Renal cortex interstitium (tissue), 15 donors: ENCODE measurements at places on chromosomes 1 and 21. TPM values are rescaled to one million over a fixed set of nuclear protein-coding genes. Genes with fewer than 3 reads are reported as not detected.

GRCh38 chr1:24344090-24344742 lies 25.1 kb downstream of the GRHL3 start:
- no peak for DNase-seq

GRCh38 chr1:11943619-11944018 lies 9.1 kb downstream of the PLOD1 start:
- DNase-seq, result no peak

DNA sequence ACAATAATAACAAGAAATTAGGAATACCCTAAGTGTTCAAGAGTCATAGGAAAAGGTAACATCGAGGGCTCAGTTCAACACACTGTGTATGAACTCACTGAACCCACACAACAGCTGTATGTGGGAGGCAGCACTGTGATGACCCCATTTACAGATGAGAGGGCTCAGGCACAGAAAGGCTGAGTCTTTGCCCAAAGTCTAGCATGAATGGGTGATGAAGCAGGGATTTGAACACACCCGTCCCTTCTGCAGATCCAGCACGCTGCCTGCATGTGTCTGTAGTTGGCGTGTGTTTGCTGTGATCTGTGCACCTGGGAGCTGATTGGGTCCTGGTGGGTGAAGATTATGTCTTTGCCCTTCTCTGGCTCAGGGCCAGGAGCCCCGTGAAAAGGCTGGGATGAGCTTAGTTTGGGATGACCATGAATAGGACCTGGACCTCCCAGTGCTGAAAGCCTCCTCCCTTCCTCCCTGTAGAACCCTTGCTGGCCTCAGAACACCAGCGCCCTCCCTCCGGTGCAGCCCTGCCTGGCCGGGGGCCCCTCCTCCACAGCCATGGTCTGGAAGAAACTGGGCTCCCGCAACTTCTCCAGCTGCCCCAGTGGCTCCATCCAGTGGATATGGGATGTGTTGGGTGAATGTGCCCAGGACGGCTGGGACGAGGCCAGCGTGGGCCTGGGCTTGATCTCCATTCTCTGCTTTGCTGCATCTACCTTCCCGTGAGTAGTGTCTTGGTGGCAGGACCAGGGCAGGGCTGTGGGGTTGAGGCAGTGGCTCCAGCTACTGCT lies 5.2 kb downstream of the SLC66A1 start:
- no peak for DNase-seq

DNA sequence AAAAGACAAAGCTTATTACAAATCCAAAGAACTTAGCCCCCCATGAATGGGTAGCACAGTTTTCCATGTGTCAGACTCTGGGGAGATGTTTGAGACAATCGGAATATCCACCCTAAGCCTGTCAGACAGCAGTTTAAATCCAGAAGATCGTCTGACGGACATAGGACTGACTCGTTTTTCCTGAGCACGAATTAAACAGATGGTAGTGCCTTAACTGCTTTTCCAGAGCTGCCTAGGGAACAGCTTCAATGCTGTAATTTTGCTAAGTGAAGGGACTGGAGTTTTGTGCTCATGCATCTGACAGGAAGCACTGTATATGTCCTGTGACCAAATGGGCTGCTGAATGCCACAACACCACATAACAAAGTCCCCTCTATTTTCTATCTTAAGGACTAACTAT lies 48.6 kb downstream of the PCNX2 start:
- DNase-seq, result no peak

- peak; percentile 57 for DNase-seq
These were observed 45.1 kb upstream of the DNAH14 start for GRCh38 chr1:224884361-224884801.

DNA sequence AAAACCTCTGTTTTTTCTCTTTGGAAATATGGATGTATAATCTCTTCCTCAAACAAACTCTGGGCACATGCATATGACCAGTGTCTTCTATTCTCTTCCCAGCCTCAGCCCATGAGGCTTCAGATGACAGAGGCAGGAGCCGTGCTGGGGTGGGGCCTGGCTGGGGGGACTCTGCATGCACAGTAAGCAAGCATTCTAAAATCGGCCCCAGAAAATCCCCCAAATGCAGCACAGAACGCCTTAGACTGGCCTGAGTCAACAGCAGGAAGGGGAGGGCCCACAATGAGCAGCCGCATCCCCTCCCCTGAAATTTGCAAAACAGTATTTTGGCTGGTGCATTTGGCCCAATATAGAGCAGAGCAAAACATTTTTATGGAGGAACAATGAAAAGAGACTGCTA lies 47.8 kb downstream of the ITPKB start:
- DNase-seq, result no peak

DNA sequence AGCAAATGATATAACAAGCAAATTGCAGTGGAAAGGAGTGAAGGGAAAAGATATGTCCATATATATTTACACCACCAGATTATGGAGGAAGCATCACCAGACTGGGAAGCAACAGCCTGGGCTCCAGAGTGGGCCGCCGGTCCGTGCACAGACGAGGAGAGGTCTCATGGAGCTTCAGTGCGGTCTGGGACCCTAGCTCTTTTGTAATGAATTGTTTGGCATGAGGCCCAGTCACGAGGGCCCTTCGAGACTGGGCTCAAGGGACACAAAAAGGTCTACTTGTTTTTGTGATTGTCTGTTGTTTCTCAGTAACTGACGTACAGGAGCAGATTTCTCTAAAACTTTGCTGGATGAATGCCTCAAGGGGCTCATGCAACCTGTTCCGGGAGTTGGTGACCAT lies 12.9 kb upstream of the STUM start:
- no peak for DNase-seq

DNA sequence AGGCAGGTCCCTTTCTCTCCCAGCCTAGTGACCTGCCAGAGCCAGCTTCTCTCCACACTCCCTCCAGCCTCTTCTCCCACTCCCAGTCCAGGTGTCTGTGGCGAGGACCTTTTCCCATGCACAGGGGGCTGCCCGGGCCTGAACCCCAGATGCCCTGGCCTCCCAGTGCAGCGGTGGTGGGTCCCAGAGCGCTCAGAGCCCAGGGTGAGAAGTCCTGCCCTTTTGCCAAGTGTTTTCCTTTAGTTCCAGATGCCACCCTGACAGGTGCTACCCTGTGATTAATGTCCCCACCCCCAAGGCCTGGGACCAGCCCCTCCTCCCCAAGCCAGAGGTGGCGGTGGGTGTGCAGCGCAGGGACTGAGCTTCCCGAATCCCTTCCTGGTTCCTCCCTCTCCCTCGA lies 90.4 kb downstream of the PAX7 start:
- no peak for DNase-seq

- peak; percentile 46 for DNase-seq
These were observed 157.7 kb downstream of the TRIM33 start for GRCh38 chr1:114353262-114353661.

DNA sequence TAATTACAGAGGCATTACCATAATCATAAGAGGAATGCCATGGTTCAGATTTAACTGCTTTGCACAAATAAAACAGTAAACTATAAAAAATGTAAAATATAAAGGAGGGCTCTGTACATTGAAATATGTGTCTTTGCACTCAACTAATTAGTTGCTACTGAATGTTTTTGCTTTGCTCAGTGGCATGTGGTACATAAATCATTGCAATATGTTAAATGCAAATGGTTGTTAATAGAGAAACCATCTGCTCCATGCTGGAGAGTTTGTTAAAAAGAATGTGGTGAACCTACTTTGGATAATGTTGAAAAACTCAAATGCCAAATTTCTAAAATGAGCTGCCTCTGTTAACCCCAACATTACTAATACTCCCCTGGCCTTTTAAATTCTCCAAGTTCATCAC lies 201.5 kb downstream of the NTNG1 start:
- no peak for DNase-seq

GRCh38 chr1:70143048-70143659 lies 62.2 kb downstream of the LRRC40 start:
- DNase-seq, result no peak

- DNase-seq, result no peak
These were observed 68.9 kb upstream of the ACTL8 start for GRCh38 chr1:17686258-17686657.

- DNase-seq, result no peak
These were observed 314.3 kb downstream of the BACH1 start for GRCh38 chr21:29613021-29613420.

DNA sequence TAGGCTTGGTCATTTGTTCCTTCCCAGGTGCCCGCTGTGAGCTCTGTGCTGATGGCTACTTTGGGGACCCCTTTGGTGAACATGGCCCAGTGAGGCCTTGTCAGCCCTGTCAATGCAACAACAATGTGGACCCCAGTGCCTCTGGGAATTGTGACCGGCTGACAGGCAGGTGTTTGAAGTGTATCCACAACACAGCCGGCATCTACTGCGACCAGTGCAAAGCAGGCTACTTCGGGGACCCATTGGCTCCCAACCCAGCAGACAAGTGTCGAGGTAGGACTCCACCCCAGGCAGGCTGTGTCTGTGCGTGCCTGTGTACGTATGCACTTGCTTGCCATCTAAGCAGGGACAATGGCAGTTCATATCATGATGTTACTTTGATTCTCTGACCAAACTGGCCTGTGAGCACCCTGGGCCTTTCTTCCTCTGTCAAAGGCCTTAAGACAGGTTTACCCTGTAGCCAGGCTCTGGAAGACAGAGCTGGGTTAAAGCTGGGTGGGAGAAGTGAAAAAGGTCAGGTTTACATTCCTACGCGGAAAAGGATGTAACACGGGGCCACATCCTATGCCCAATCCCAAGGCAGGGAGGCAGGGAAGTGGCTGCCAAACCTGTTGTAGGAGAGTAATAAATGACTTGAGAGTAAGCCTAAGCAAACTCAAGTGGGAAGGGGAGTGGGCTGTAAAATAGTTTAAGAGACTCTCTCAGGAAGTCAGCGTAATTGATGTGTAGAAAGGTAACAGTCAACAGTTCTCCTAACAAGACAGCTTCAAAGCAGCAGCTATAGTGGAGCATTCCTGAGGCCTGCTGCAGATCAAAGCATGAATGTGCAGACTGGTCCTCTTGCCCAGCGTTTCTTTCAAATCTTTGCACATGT lies 42.5 kb downstream of the LAMC2 start:
- DNase-seq, result no peak

DNA sequence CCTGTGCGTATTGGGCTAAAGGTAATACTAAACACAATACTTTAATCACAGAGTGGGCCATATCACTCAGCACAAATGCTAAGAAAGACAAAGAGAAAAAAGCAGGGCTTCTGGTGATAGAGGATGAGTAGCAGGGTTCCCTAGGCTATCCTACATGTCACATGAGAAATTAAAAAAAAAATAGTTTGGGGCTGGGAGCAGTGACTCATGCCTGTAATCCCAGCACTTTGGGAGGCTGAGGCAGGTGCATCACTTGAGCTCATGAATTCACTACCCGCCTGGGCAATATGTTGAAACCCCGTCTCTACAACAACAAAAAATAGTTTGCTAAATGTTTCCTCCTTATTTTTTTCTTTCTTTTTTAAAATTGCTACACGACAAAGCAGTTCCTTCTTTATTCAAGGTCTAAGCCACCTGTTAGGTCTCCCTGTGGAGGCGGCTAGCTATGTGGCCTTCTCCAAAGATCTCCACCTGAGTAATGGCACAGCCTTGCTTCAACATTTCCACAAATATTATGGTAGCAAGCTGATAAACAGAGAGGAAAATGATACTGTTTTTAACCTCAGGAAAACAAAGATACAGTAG lies 1.5 kb downstream of the ENSA start:
- no peak for DNase-seq

DNA sequence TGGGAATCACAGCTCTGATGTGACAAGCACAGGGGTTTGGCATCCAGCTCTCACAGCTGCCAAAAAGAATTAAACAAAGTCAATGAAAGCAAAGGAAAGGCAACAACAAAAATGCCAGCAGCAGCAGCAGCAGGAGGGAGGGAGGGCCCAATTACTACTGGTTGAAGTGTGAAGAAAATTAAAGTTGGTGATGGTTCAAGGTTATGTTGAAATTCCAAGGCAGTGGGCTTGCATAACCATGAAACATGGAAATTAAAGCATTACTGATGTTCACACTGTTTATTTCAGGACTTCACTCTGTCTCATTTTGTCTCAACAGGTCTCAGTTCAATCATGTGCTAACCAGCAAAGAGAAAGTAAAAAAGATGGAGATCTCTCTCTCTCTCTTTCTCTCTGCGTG lies 220.3 kb upstream of the LYPLAL1 start:
- no peak for DNase-seq

GRCh38 chr1:99180915-99181314 lies 83.4 kb upstream of the PLPPR4 start:
- DNase-seq, result no peak

- DNase-seq, result no peak
These were observed 133.4 kb downstream of the DMRTB1 start for GRCh38 chr1:53592521-53592982.

SHE gene
- polyA plus RNA-seq, result 10.4 TPM

E2F2 gene
- polyA plus RNA-seq, result 5.2 TPM

PPFIA4 gene
- 14.9 TPM for polyA plus RNA-seq

PNRC2 gene
- 212 TPM for polyA plus RNA-seq

BNIPL gene
- polyA plus RNA-seq, result 1.6 TPM

OR2T11 gene
- polyA plus RNA-seq, result not detected
